H4 (cell line): ENCODE measurements at places on chromosomes 12 and 14. TPM values are rescaled to one million over a fixed set of nuclear protein-coding genes. Genes with fewer than 3 reads are reported as not detected.

GRCh38 chr12:104177663-104178501 lies 37.7 kb upstream of the TXNRD1 start:
- peak; percentile 96 for DNase-seq

DNA sequence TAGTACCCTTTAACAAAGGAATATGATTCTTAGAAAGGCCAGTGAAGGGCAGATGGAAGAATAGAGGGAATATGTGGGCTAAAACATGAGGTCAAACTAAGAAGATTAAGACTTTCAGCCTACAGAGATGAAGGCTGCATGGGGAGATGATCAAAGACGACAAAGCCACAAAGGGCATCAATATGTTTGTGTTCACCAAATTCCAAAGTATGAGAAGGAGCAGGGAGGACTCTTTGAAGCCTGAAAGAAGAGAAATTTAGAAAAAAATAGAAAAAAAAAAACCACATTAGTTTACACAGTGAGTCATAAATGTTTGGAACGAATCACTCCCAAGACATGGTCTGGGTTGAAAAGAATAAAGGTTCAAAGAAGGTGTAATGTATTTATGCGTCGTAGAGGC lies 131.8 kb downstream of the NEDD1 start:
- peak; percentile 13 for DNase-seq

The RAB21 gene
- 22.0 and 24.4 TPM in 2 replicates for total RNA-seq

- peak; percentile 87 for DNase-seq
Measured at GRCh38 chr12:114916541-114916940, 232.6 kb upstream of the TBX3 start.

The ZNF664 gene
- total RNA-seq, result 41.6 and 48.6 TPM in 2 replicates

The PPM1H gene
- total RNA-seq, result 2.9 and 3.7 TPM in 2 replicates

The PPP1R36 gene
- 0.64 TPM in 1 of 2 replicates, not detected in the other for total RNA-seq

DNA sequence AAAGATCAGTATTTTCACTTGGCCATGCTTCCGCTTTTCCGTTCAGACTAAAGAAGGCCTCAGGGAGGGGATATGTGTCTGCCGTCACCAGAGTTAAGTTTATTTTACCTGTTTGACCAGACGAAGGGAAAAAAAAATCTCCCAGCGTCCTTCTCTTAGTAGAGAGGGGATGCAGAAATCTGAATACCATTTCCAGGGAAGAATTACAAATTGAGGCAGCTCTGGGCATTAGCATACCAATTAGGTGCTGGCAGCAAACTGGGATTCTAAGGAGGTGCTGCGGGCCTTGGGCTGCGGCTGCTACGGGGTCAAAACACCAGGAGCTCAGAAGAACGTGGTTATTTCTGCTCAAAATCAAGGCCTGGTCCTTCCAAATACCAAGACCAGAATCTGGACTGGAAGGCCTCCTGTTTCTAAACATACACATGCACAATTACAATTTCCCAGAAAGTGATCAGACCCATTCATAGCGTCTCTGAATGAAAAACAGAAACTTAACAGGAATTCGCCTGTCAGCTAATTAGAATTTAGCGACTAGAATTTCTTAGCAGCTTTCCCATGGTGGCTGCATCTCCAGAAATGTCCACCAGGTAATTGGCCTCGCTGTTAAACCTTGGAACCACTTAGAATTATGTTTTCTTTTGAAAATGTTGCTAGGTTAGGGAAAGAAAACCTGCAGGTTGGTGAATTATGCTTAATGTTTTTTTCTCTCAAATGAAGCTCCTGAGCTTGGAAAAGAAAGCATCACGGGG lies 617.0 kb downstream of the VRK1 start:
- DNase-seq, result no peak

DNA sequence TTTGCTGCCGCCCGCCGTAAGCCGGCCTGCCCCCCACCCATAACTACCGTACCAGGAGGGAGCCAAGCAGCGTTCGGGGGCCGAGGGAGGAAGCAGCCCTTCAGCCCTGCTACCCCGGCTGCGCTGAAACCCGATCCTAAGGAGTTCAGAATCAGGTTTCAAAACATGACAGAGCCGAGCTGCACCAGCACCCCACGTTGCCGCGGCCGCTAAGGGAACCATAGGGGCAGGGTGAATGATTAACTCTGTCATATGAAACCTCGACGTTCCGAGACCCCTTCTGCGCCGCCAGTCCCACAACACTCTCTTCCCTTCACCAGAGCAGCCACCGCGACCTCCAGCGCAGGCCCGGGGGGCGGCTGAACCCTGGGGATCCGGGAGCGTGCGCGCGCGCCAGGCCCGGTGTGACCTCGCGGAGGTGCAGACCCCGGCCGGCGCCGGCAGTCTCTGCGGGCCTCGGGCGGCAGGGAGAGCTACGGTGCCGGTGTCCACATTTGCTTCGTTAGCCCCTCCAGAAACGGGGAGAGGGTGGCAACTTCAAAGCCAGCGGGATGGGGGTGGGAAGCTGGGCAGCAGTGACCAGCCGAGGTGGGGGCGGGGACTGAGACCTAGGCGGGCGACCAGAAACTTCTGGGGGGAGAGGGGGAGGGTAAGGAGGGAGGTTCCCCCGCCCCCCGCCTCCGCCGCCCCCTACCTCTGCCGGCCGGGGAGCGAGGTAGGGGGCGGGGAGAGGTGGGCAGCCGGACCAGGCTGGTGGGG lies 1.6 kb downstream of the SIX4 start:
- DNase-seq, result peak; percentile 22

DNA sequence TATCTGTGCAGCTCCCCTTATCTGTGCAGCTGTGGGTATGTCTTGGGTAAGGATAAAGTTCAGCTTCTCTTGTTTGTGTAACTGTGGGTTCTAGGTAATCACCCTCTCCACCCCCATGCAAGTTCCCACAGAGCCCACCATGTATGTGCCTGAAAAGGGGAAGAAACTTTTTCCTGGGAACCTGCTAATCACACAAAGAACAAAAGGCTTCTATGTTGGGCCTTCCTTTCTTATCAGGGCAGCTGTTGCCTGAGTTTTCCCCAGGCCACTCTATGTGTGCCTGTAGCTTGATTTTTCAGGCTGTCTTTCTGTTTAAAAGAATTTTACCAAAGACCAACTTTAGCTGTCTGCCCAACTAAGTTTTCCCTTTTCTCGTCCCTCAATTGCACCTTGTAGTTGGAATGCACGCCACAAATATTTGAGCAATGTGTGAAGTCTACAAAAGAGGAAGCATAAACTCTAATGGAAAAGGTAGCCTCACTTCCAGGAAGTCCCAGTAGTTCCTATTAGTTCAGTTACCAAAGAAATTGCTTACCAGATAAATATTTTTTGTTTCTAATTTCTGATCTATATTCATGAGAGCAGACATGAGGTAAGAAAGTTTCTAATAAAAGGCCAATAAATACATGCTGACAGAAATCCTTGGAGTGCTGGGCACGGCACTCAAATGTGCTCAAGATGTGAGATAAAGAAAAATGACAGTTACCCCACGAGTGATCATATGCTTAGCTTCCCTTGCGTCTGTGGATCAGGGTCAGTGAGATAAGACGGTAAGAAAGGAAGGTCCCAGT lies 2.7 kb upstream of the GALC start:
- no peak for DNase-seq

- no peak for DNase-seq
Measured at GRCh38 chr14:67423424-67423823, 11.5 kb upstream of the PLEK2 start.

GRCh38 chr14:88559852-88560251 lies 3.0 kb upstream of the ZC3H14 start:
- peak; percentile 50 for DNase-seq

DNA sequence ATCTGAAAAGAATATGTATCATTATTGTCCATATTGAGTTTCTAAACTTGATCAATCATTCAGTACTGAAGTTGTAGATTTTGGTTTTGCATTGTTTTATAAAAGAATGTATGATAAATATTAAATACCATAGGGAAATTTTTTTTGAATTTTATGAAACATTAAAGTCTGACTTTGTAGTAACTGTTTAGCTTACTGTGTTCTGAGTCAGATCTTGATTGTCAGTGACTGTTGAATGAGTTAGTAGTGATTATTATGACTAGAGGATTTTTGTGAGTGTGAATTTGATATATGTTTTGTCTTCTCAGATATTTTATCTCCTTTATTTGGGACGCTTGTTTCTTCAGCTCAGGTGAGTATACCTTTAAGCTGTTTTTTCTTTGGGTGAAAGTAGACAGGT lies 10.1 kb downstream of the TDP1 start:
- no peak for DNase-seq

The ACVRL1 gene
- 4.1 and 4.8 TPM in 2 replicates for total RNA-seq

The FLRT2 gene
- 9.8 and 13.7 TPM in 2 replicates for total RNA-seq

DNA sequence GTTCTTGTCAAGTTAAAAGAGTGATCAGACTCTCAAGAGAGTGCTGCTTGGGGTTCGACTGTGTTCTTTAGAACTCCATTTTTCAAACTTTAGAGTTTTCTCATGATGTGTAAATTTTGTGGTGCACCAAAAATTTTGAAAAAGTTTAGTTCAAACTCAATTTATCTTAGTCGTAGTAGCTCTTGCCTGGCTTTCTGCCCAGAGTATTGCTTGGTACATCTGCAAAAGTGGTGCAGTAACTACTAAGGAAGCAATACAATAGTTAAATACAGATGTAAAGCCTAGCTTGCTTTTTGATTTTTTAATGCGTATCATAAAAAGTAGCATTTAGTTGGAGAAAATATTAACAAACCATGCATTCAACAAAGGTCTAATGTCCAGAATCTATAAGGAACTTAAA lies 9.5 kb upstream of the CCDC91 start:
- no peak for DNase-seq

DNA sequence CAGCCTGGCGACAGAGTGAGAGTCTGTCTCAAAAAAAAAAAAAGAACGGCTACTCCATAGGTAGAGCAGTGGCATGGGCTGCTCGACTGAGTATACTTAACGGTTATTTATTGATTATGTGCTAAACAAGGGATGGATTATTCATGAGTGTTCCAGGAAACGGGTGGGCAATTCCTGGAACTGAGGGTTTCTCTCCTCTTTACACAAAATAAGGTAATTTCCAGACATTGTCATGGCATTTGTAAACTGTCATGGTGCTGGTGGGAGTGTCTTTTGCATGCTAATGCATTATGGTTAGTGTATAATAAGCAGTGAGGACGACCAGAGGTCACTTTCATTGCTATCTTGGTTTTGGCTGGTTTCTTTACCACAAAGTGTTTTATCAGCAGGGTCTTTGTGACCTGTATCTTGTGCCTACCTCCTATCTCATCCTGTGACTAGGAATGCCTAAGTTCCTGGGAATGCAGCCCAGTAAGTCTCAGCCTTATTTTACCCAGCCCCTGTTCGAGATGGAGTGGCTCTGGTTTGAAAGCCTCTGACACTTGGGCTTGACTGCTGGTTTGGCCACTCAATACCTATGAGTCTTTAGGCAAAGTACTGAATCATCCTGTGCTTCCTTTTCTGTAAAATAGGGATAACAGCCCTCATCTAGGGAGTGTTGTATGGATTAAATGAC lies 3.2 kb downstream of the DGLUCY start:
- DNase-seq, result no peak

DNA sequence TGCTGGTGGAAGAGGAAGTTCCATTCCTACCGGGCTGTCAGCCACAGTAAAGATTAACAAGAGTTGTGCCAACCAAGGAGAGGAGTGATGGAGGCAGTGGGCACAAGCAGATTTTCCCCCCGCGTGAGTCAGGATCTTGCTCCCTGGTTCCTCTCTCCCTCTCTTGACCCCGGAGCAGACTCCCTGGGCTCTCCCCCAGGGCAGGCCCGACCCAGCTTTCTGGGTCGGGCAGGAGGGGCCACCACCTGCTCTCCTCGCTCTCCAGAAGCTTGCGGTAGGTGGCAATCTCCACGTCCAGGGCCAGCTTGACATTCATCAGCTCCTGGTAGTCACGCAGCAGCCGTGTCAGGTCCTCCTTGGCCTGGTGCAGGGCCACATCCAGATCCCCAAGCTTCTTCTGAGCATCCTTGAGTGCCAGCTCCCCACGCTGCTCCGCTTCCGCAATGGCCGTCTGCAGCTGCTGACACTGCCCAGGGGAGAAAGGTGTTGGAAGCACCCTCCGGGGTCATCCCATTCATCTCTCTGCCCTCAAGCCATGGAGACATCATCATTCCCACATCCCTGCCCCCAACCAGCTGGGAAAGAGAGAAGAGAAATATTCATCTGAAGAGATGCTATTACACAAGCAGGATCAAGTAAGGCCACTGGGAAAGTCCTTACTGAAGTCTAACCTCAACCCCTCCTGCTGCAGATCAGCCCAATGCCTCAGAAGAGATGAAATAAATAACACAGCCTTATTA lies 9.0 kb upstream of the KRT4 start:
- DNase-seq, result no peak
